ENCODE measurements at places on chromosomes 11 and 22.

DNA sequence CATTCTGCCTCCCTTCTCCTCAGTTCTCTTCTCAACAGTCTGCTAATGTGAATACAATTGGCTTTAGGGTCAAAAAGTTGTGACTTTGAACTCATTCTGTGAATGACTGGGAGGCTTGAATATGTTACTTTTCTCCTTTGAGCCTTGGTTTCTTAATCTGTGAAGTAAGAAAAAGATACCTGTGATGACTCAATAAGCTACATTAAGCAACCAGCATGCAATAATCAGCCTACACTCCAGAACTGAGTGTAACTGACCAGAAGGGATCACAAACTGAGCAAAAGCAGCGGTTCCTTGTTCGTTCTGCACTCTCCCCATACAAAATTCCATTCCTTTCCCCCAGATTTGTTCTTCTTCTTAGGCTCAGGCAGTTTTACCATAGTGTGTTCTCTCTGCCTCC lies 23.4 kb downstream of the ZNF202 start:
- no peak for DNase-seq

- DNase-seq, result no peak
These were observed 669 bp downstream of the RPL27A start for GRCh38 chr11:8683115-8683807.

DNA sequence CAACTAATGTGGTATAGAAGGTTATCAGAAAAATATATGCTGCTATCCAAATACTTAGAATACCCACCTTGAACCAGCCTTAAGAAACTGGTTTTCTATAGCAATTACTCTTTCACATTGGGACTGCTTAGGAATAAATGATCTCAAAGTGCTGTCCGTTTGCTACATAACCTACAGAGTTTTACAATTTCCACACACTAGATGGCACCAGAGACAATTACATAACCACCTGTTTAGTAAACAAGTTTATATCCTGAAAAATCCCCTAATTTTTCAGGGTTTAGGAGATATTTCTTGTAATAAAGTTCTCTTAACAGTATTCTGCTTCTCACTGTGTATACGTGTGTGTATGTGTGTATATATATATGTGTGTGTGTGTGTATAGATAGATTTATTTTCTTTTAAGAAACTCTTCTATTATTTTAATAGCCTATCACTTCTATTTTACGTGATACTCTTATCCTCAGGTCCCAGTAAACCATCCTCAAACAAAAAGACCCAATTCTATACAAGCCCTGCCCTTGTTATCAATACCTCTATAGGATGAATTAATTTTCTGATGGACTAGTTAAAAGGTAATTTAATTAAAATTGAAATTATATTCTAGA lies 6.7 kb upstream of the OR5I1 start:
- peak; percentile 5 for DNase-seq

GRCh38 chr11:2867722-2868505 lies 17.7 kb downstream of the CDKN1C start:
- DNase-seq, result no peak

DNA sequence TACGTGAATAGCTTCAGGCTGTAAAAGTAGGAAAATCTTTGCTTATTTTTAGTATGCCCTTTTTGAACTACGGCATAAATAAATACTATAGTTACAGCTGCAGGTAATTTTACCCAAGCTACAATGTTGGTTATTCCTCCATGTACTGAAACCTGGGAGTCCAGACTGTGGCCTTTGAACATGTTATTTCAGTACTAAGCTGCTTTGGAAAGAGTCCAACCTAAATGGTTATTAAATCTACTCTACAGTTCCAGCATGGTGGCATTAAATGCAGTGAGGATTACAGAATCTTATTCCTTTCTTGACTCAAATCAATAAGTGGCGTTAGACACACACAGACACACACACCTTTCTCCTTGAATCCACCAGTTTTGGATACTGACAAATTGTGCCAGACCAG lies 165.1 kb downstream of the MSANTD4 start:
- no peak for DNase-seq

DNA sequence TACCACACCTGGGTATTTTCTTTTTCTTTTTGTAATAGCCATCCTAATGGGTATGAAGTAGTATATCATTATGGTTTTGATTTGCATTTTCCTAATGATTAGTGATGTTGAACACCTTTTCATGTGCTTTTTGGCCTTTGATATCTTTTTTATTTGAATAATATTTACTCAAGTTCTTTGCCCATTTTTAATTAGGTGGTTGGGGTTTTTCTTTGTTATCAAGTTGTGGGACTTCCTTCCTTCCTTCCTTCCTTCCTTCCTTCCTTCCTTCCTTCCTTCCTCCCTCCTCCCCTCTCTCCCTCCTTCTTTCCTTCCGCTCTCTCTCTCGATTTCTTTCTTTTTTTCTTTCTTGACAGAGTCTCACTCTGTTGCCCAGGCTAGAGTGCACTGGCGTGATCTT lies 75.0 kb upstream of the PDGFD start:
- no peak for DNase-seq

GRCh38 chr22:44543781-44544477 lies 45.9 kb upstream of the RTL6 start:
- DNase-seq, result no peak

DNA sequence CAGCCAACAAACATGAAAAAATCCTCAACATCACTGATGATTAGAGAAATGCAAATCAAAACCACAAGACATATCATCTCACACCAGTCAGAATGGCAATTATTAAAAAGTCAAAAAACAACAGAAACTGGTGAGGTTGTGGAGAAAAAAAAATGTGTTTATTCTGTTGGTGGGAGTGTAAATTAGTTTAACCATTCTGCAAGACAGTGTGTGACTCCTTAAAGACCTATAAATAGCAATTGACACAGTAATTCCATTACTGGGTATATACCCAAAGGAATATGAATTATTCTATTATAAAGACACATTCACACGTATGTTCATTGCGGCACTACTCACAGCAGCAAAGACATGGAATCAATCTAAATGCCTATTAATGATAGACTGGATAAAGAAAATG lies 427.3 kb upstream of the CHORDC1 start:
- DNase-seq, result no peak

DNA sequence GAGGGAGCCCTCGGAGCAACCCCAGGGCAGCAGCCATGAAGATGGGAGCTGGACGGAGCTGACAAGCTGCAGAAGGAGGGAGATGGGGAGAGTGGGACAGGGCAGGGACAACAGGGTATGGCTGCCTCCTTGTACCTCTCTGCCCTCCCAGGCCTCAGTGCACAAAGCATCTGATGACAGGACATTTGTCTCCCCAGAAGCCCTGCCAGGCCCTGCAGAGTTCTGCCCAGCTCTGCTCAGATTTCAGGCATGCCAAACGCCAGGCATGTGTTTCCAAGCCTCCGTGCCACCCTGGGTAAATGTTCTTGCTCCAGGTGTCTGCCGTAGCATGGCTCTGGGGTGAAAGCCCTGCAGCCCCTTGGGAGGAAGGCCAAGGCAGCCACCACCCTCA lies 1.1 kb upstream of the IFITM10 start:
- DNase-seq, result no peak

DNA sequence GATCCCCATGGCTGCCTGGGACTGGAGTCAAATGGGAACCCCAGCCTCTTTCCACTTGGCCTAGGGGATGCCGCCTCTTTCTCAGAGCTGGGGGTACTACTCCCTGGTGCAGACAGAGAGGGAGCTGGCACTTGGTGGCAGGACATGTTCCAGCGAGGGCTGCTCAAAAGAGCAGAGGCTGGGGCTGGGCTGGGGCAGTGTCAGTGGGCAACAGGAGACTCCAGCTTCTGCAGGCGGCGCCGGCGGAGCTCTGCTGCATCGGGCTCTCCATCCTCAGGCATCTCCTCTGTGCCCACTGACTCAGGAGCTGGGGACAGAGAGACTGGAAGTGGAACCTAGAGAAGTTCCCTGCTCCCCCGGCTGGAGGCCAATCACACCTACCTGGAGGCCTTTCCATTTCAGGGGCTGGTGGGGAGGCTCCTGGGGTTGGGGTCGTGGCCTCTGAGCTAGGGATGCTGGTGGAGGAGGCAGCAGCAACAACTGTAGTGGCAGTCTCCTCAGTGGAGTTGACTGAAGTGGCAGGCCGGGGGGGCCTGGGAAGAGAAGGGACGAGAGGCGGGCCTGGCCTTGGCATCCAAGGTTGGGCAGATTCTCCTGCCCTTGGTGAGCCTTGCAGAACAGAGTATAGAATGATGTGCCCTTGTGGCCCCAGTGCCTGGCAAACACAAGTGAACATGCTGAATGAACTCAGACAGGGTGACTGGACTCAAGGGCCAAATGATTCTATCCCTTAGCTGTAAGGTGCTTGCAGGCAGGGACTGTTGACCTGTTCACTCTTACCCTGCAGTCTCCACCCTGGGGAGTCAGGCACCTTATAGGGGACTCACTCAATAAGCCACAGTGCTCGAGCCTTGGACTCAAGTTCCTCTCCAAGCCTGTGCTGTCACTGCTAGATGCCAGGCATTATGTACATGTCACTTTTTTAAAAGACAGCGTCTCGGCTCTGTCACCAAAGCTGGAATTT lies 5.9 kb downstream of the SYVN1 start:
- DNase-seq, result no peak

GRCh38 chr11:33067294-33067693 lies 27.9 kb downstream of the TCP11L1 start:
- DNase-seq, result no peak

GRCh38 chr11:57405271-57405860 lies 14.9 kb upstream of the PRG2 start:
- no peak for DNase-seq

- DNase-seq, result no peak
These were observed 50.7 kb downstream of the ZNRF3 start for GRCh38 chr22:28934026-28934425.

DNA sequence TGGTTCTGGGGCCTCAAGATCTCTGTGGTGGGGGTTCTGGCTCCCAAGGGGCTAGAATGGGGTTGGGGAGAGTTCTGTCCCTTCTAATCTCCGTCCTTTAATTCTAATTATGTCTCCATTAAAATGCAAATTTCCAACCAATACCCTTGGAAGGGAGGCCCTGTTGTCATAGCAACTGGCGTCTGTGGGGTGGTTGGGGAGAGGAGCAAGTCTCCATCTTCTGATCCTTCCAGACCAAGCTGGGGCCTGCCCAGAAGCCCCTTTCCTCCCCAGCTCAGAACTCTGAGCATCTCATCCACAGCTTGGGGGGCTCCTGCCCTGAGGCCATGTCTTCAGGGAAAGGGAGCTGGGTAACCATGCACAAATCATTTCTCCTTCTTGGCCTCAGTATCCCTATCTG lies 5.4 kb upstream of the RPS19BP1 start:
- no peak for DNase-seq

DNA sequence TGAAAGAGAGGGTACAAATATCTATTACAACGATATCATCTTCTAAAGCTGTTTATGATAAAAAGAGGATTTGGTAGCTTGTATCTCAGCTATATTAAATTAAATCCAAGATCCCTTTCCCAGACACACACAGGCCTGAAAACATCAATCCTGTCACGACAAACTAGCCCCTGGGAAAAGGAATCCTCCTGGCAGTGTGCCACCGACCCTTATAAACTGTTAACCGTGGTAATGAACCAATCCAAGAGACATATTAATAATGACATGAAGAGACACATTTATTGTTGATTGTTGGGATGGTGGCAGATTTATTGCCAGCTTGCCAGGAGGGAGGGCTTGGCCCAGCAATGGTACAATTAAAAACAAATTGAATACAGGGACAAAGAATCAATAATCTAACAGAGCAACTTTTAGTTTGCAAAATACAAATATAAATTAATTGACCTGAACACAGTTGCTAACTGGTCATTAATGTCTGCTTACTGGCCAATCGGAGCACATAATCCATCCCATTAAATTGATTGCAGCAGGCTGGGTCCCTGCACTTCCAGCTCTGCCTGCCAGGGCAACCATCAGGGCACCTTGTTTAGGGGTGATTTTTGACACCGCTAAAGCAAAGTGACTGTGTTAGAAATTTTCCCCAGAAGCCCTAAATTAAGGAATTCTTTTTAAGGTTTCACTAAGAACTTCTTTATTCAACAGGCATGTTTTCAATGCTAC lies 887.6 kb downstream of the OPCML start:
- no peak for DNase-seq

- DNase-seq, result no peak
These were observed 368.5 kb upstream of the NARS2 start for GRCh38 chr11:78943154-78943553.

- DNase-seq, result no peak
These were observed 14.9 kb downstream of the KDELR3 start for GRCh38 chr22:38482662-38483308.

DNA sequence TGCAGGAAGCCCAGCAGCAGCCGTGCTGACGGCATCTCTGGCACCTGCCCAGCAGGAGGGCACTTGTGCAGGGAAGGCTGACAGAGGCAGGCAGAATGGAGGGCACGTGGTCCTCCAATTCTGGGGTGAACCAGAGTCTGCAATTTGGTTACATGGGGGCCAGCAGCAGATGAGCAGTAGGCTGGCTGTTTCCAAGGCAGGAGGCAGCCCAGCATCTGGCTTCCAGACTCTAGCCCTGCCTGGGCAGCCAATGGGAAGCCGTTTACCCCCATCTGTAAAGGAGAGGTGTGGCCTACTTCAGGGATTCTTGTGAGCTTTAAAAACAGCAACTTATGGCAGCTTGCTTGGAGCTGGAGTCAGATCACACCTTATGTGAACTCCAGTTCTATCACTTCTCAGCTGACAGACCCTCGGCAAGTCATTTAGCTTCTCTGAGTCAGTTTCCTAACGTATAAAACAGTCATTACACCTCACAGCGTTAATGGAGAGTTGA lies 27.9 kb upstream of the RASL10A start:
- no peak for DNase-seq

GRCh38 chr11:3022982-3023381 lies 30.9 kb upstream of the NAP1L4 start:
- no peak for DNase-seq

DNA sequence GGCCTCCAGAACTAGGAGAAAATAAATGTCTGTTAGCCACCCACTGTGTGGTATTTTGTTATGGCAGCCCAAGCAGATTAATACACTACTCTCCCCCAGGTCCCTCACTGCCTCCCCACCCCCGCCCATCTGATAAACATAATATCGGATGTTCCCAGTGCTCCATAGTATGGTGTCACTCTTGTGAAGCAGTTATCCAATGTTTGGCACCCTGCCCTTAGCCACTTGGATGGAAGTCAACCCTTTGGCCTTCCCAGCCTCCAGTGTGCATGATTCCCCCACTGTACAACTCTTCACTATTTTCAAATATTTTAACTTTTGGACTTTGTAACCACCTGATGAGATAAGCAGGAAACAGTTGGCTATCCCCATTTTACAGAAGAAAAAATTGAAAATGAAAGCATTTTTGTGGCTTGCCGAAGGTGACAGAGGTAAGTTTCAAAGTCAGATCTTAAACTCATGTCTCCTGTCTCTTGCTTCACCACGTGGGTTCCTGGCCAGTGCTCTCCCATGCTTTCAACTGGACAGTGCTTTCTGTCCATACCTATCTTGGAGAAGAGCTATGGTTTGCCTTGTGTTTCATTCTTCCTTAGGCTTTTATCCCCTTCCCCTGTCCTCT lies 53.2 kb downstream of the ALX4 start:
- DNase-seq, result no peak

GRCh38 chr11:83611600-83611999 lies 325.4 kb upstream of the CCDC90B start:
- DNase-seq, result no peak

Measured in hematopoietic multipotent progenitor cell treated with erythropoietin and hydrocortisone succinate and interleukin-3 and kit ligand, for 17 days (in vitro differentiated cells).